ENCODE measurements at places on chromosomes 1 and 21.

GRCh38 chr21:36021251-36021837 lies 39.0 kb downstream of the SETD4 start:
- DNase-seq, result no peak

DNA sequence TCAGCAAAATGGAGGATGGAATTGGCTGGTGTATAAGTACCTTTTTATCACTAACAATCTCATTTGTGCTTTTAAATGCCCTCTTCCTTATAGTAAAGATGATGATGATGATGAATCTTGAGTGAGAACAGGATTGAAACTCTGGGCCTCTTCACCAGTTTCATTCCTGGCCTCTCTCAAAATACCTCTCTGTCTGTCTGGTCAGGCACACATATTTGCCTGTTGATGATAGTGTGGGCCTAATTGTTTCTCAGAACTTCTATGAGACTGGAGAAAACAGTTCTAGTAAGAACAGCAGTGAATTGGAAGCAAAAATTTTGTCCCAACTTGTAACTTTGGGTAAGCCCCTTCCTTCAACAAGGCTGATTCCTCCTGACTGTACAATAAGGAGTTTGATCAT lies 94.4 kb upstream of the RGS4 start:
- DNase-seq, result no peak

DNA sequence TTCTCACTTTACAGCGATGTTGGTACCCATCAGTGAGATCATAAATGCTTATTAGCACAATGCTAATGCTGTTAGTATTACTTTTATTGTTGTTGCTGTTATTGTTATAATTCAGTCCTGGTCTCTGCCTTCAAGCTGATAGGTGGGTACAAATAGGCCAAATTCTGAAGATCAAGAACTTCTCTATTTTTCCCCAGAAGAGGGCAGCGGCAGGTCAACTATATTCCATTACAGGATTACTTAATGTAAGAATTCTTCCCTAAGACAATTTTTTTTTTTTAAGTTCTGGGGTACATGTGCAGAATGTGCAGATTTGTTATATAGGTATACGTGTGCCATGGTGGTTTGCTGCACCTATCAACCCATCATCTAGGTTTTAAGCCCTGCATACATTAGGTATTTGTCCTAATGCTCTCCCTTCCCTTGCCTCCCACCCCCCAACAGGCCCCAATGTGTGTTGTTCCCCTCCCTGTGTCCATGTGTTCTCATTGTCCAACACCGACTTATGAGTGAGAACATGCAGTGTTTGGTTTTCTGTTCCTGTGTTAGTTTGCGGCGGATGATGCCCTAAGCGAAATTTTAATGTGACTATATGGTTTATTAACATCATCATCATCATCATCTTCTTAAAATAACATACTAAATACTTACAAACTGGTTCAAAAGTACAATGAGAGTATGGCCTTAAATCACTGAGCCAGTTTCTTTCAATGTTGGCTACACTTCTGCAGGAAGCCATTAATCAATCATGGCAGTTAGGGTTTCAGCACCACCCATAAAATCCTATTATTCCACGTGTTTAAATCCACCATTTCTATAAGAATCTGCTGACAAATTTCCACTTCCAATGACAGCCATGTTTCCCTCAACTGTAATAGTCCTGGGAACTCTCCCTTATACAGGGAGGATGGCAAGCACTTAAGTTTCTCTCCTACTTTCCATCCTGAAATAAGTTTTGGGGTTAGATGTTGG lies 19.2 kb downstream of the SLC19A2 start:
- DNase-seq, result no peak

GRCh38 chr1:76153841-76154205 lies 79.3 kb downstream of the ST6GALNAC3 start:
- DNase-seq, result no peak

DNA sequence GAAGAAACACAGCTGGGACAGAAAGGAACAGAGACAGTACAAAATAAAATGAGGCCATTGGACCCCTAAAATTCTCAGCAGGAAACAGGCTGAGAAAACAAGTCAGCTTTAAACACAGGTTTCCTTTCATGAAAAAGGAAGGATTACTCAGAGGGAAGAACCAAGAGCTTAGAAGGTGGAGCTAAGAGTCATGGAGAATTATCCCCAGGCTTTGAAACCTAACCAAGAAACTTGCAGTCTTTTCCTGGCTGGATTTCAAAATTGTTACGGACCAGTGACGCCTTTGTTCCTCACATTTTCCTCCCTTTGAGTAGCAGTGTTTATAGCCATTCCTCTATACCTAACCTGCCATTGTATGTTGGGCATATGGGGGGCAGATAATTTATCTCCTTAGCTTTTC lies 8.8 kb downstream of the HMGB4 start:
- DNase-seq, result no peak

- no peak for DNase-seq
Observed at GRCh38 chr1:32380057-32380456, 14.2 kb downstream of the BSDC1 start.

DNA sequence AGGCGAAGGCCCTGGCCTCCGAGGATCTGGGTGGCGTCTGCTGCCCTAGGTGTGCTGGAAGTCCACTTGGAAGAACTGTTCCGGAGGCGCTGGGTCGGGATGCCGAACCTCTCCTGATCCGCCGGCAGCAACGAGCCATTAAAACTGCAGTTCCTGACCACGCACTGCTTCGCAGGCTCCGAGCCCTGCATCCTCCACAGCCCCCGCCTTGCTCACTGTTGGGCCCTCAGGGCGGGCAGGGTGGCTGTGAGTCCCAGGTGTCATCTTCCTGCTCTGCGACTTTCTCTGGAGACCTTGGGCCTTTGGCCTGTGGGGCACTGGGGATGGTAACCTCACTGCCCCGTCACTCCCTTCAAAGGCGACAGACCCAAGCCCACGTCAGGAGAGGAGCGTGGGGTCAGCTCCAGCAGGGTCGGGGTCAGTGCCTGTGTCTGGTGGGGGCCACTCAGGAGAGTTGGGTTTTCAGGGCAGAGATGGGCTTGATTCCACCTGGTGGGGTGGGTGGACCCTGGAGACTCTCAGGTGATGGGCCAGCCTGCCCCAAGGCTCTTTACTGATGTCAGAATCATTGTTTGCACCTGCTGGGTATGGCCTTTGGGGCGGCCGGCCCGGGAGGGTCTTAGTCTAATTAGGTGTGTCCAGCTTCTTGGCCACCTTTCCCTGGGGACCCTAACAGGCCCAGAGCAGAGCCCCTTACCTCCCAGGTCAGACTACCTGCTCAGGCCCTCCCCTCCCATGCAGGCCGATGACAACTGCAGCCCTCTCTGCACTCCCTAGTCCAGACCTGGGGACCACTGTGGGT lies 3.1 kb downstream of the PRXL2B start:
- no peak for DNase-seq
